Ureter (tissue), 1 donor: ENCODE measurements at places on chromosomes 7 and 10.

DNA sequence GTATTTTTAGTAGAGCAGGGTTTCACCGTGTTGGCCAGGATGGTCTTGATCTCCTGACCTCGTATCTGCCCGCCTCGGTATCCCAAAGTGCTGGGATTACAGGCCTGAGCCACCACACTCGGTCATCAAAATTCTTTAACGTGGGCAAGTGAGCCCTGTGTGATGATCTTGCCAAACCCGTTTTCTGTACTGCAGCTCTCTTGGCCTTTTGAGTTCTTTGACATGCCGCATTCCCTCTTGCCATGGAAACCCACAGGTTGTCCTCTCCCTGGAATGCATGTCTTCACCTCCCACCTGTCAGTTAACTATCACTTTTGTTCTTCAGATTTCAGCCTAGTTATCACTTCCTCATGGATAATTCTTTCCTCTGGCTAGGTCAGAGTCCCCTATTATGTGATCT is 5.0 kb downstream of the NUP205 start:
- DNase-seq: no peak

DNA sequence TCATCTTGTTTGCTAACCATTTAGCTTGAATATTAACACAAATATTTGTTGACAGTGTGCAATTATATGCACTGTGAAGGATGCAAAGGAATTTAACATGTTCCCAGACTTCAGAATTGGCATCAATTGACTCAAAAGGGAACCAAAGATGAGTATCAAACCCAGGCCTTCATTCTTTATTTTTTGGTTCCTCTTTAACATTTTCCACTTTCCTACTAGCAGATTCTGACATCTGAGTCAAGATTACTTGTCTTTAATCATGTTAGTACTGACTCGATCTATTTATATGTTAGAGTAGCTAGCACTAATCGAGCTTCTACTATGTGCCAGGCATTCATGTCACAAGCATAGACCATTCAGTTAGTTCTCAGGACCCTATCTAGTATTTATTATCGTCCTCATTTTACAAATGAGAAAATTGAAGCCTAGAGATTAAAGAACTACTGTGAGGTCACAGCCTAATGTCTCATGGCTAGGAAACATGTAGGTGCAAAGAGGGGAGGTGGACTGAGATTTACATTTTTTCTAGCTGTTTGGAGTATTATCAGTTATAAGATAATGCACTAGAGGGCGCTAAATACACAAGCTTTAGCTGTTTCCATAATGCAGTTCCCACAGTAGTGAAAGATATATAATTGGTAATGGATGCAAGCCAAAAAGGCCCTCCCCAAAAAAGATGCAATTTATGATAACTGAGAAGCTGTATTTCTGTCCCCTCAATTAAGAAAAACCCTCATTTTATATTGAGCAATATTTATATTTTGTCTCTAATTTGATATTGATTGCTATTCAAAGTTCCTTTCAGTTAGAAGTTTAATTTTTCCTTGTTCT is 32.9 kb upstream of the KMT2E start:
- DNase-seq: no peak

- DNase-seq: no peak
Measured at GRCh38 chr10:48684463-48684791, 246 bp upstream of the WDFY4 start.

GRCh38 chr7:100629117-100629716 is 12.1 kb downstream of the TFR2 start:
- DNase-seq: no peak

GRCh38 chr7:27312820-27313219 is 70.2 kb downstream of the EVX1 start:
- DNase-seq: no peak
